ENCODE measurements at places on chromosomes 6 and 20.

DNA sequence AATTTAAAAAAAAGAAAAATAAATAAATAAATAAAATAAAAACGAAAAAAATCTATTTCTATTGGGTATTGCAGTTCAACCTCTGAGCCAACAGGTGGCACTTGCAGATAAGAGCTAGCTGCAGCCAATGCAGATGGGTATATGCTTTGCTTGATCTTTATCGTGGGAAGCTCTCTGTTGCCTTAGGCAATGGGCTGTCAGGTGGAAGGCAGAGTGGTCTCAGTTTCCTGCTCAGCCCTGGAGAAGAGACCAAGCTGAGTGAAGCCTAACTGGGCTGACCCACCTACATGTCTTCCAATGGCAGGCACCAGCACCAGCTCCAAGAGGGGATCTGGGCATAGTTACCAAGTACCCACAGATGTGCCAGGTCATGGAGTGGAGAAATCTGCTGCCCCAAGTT lies 95.0 kb downstream of the AK9 start:
- no peak for DNase-seq

DNA sequence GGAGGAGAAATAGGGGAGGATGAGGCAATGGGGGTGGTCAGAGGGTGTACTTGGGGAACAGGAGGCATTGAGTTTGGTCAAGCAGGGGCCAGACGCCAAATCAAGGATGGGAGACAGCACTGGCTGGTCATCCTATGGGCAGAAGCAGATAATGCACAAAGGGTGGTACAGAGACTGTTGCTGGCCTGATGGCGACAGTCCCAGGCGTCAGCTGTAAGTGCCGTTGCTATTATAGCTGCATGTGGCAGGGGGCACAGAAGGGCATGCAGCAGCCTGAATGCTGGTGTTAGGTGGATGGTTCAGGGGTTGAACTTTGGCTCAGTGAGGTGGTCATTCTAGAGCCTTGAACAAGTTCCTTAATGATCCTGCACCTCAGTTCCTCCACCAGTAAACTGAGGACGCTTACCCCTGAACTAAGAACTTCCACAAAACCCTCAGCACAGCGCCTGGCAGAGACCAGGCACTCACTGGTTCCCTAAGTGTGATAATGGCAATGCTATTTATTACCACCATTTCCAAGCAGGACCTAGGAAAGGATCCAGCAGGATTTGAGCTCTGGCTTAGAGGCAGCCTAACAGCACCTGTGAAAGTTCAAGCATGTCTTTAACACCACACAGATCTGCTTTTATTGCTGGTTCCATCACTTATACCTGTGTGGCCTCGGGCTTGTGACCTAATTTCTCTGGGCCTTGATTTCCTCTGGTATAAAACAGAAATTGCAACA lies 162.7 kb downstream of the INSM1 start:
- no peak for DNase-seq

GRCh38 chr6:111162504-111162903 lies 75.2 kb downstream of the SLC16A10 start:
- no peak for DNase-seq

DNA sequence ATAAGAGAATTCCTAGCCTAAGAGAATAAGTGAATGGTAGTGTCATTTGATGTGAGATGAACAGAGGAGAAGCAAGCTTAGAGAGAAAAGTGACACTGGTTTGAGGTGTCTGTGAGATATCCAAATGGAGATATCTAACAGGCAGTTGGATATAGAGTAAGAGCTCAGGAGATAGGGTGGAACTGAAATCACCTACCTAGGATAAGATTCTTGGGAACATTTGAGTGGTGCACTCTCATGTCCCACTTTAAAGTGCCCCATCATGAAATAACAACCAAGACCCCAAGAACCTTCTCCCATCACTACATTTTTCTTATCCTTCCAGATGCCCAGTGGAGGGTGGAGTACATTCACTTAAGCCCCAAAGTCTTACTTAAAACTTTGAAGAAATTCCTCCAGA lies 109.0 kb upstream of the MAFB start:
- no peak for DNase-seq

DNA sequence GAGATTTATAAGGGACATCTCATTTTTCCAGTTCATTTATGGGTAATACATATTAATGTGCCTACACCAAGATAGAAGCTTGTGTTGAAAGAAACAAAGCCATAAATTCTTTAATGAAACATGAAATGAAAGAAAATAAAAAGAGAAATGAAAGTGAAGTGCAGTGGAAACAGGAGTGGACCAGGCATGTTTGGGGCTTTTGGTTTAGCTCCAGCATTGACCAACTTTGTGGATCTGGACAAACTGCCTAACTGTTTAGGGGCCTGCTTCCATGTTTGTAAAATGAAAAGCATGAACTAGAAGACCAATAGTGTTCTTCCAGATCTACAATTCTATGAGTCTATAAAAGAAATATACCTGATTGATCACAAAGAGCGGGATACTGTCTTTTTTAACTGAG lies 124.9 kb downstream of the GJA10 start:
- DNase-seq: no peak

GRCh38 chr6:96610019-96610418 lies 47.1 kb downstream of the FHL5 start:
- no peak for DNase-seq
